ENCODE measurements at places on chromosomes 3 and 15. TPM values are rescaled to one million over a fixed set of nuclear protein-coding genes. Genes with fewer than 3 reads are reported as not detected.

- DNase-seq: no peak
Measured at GRCh38 chr3:120077731-120078130, 16.5 kb downstream of the GSK3B start.

DNA sequence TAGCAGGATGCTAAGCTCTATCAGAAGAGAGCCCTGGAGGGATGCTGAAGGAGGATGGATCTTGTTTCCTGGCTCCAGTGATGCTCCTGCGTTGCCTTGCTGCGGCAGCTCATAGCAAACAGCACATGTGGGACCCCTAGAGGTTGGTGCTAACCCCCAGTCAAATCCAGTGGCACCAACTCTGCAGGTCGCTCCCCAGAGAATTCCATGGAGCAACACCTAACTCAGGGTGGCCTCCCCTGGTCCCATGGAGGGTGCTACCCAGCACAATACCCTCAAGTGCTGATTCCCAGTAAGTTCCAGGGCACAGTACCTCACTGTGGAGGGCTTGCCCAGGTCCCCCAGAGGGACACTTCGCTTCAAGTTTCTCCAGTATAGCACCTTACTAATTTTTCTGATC lies 231.2 kb downstream of the NEK10 start:
- DNase-seq: no peak

Gene DNAH12
- 0.39 TPM for total RNA-seq

Gene FEM1B
- 53.1 TPM for total RNA-seq

Gene EPHA3
- total RNA-seq: 18.4 TPM

Gene SCAANT1
- not detected for total RNA-seq

Gene TTC23
- total RNA-seq: 15.4 TPM
